Stimulated activated CD8-positive, alpha-beta memory T cell treated with anti-CD3 and anti-CD28 coated beads, Interleukin-7, amount 100 ng/mL, for 4 hours (primary cell): ENCODE measurements at places on chromosomes 5 and 9.

- no peak for DNase-seq
These were observed 126.7 kb downstream of the GRIA1 start for GRCh38 chr5:153617190-153617589.

GRCh38 chr9:94157050-94157801 is 73.0 kb downstream of the PTPDC1 start:
- DNase-seq = no peak

DNA sequence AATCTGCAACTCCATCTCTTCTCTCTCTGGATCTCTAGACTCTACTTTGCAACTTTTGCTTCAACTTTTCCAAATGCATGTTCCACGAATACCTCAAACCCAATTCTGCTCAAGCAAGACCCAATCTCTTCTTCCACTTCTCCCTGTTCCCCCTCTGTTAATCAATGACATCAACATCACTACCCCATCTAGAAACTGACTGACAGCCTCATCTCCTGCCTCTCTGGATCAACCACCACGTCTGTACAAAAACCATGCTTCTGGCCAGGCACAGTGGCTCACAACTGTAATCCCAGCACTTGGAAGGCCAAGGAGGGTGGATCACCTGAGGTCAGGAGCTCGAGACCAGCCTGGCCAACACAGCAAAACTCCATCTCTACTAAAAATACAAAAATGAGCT is 12.2 kb downstream of the GLDC start:
- DNase-seq = no peak

DNA sequence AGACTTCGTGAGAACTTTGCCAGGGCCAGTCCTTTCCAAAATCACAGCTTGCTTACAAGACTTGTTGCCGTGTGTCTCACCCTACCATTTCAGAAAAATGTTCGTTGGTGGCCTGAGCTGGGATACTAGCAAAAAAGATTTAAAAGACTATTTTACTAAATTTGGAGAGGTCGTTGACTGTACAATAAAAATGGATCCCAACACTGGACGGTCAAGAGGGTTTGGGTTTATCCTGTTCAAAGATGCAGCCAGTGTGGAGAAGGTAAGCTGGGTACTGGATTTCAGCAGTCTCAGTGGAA is 1.4 kb downstream of the HNRNPAB start:
- no peak for DNase-seq

- DNase-seq = no peak
These were observed 302.5 kb downstream of the MLLT3 start for GRCh38 chr9:20319641-20320337.

DNA sequence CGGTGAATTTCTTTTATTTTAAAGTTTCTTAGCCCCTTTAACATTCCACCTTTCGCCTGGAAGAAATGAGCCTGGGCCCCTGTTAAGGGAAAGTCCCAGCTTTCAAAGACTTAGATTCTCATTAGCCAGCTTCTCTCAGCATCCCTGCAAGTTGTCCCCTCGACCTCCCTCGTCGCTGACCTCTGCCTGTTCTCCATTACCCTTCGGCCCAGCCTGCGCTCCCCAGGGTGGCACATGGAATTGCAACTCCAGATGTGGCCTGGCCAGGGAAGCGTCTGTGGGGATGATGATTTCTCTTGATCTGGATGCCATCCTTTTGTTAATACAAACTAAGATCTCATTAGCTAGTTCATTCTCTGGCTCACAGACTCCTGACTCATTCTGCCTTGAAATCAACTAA is 43.4 kb upstream of the FANCC start:
- DNase-seq = no peak
